ENCODE measurements at places on chromosomes 12 and 14.
A peak's percentile ranks its signal among the peaks of the same experiment; 100 is the strongest.

GRCh38 chr14:73142216-73142615 lies 5.9 kb downstream of the PSEN1 start:
- peak; percentile 8 for DNase-seq

DNA sequence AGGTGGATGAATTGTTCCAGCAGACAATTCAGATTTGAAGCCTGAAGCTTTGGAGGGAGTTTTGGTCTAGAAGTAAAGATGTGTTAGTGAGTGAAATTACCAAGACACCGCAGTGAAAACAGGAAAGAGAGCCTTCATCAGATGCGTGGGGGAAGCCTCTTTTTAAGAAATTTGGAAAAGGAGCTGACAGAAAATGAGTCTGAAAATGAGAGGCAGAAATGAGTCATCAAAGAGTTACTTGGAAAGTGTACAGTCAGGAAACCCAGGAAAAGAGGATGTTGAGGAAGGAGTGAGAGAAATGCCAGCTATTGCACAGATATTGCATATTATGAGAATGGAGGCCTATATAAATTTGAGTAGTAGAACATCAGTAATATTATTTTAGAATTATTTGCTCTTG lies 520.7 kb downstream of the NRXN3 start:
- DNase-seq, result peak; percentile 2

GRCh38 chr12:47397664-47398281 lies 308.1 kb downstream of the RPAP3 start:
- DNase-seq, result peak; percentile 70

- DNase-seq, result no peak
Observed at GRCh38 chr12:1877169-1877878, 41.1 kb downstream of the CACNA2D4 start.

DNA sequence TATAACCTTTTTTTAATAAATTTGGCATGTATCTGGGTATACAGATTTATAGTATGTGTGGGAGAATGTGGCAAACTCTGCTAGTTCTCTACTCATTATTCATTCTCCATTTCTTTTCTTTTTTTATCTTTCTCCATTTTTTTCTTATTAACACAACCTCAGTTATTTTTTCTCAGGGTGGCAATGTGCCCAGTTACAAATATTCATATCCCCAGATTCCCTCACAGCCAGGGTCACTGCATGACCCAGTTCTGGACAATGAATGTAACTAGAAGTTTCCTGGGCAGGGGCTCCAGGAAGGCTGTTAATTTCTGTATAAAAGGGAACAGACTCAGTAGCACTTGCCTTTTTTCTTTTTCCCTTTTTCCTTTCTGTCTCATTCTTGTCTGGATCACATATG lies 95.6 kb downstream of the VCPKMT start:
- DNase-seq, result no peak

- DNase-seq, result no peak
Observed at GRCh38 chr14:64743061-64743460, 38.8 kb downstream of the PLEKHG3 start.

DNA sequence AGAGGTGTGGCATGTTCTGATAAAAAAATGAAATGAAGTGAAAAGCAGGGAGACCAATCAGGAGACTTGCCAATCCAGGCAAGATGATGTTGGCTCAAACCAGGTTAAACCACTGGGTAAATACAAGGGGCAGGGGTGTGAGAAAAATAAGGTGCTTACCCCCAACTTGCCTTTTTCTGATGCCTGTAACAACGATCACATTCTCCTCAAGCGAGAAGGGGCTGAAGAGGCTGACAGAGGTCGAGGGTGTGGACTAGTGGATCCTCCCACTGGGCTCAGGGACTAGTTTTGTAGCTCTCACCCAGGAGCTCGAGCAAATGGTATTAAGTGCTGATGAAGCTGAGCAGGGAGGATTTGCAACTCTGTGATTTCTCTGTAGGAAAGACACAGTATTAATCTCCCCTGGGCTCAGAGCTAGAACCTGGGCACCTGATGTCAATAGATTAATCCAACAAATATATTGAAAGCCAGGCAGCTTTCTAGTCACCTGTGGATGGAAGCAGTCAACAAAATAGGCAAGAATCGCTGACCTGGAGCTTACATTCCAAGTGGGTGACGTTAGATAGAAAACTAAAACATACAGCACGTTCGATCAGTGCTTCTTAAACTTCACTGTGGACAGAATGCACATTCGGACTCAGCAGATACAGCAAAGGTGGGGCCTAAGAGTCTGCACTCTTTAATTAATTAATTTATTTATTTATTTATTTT lies 15.2 kb upstream of the EAPP start:
- peak; percentile 12 for DNase-seq

GRCh38 chr14:68815298-68816182 lies 22.7 kb upstream of the ZFP36L1 start:
- DNase-seq, result peak; percentile 7

GRCh38 chr12:123657211-123657610 lies 13.7 kb upstream of the TCTN2 start:
- no peak for DNase-seq

GRCh38 chr14:22962061-22962676 lies 5.3 kb upstream of the HAUS4 start:
- no peak for DNase-seq

GRCh38 chr12:5317556-5317955 lies 114.4 kb upstream of the NTF3 start:
- DNase-seq, result no peak

- DNase-seq, result no peak
Observed at GRCh38 chr14:84937016-84937415, 592.9 kb upstream of the FLRT2 start.

DNA sequence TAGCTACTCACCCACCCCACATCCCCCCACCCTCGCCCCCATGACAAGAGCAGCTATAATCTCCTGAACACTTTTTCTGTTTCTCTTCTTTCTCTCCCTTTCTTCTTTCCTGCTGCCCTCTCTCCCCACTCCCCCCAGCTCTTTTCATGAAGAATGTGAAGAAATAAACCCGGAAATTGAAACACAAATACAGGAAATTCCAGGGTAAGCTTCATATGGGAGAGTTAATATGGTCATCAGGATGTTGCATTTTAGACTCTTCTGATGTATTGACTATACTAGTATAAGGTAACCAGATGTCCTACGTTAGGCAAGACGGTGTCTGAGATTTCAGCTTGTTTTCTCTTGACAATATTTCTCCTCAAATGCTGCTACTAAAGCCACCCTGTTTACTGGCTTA lies 41.6 kb upstream of the LRIG3 start:
- no peak for DNase-seq

DNA sequence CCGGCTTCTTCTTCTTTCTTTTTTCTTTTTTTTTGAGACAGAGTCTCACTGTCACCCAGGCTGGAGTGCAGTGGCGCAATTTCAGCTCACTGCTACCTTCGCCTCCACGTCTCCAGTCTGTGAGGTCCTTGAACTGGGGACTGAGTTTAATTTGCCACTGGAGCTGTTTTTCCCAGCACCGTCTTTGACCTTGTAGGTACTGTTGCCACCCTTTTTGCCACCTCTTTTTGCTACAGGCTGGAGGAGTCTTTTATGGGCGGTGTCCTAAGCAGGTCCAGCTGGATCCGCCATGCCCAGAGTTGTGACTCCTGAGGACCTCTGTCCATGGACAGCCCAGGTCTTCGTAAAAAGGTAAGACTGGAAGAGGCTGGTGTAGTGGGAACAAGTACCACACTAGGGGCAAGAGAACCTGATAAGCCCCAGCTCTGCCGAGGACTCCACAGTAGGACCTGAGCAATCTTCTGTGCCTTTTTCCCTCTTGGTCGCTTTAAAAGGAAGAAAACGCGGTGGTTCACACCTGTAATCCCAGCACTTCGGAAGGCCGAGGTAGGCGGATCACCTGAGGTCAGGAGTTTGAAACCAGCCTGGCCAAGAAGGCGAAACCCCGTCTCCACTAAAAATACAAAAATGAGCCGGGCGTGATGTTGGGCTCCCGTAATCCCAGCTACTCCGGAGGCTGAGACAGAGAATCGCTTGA lies 946 bp downstream of the RNU4-2 start:
- DNase-seq, result peak; percentile 24

- DNase-seq, result no peak
Observed at GRCh38 chr14:101228949-101229541, 325.5 kb upstream of the RTL1 start.

DNA sequence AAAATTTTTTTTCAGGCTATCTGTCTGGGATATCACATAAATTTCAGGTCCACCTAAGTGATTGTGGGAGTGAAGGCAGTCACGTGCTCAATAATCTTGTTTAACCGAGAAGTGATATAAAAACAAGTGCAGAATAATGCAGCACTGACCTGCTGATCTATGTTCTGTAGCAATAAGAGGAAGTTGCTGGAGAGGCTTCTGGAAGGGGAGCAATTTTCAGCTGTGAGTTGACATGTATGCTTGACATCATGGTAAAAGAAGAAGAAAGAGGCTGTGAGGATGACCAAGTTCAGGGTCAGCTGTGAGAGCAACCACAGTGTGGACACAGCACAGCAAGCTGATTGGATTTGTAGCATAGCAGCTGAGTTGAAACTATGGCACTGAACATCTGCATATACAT lies 172.0 kb upstream of the PELI2 start:
- no peak for DNase-seq

DNA sequence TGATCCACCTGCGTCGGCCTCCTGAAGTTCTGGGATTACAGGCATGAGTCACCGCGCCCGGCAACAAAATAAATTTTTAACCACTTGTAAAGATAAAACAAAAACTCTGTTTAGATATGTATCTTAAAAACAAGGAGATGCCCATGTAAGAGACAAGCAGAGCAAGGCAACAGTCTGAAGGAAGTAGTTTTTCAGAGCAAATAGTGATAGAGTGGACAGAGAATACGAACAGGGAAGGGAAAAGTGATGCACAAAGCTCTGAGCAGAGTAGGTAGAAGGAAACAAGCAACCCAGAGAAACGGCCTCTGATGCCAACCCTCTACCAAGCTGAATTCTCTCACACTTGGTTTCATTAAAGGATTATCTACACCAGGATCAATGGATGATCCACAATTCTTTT lies 24.8 kb upstream of the CDKL1 start:
- DNase-seq, result no peak

DNA sequence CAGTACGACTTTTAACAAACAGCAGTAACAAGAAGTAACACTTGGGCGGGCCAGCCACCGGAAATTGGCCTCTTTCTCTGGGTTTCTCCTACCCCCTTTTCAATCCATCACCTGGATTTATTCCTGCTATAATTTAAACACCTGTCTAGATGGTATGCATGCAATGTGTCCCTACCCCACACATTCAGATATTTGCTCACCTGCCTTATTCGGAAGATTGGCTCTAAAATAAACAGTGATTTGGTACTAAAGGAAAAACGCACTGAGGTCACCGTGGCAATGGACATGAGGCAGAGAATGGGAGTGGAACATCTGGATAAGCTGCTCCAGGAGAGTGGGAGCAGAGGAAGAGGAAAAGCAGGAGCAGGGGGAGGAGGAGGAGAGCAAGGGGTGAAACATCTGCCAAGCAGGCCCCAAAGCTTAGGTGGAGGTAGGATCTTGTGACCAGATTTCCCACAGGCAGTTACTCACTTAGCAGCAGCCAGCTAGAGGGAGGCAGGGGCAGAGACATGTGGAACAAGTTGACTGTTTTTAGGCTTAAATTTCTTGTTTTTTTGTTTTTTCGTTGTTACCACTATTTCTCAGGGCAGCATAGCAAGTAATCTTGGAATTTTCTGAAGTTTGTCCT lies 150.9 kb downstream of the TTLL5 start:
- peak; percentile 25 for DNase-seq

GRCh38 chr14:32027255-32027939 lies 49.7 kb upstream of the ARHGAP5 start:
- no peak for DNase-seq

- DNase-seq, result no peak
Observed at GRCh38 chr12:117733549-117733805, 235.3 kb downstream of the KSR2 start.
